ENCODE measurements at places on chromosomes 2 and 18.

DNA sequence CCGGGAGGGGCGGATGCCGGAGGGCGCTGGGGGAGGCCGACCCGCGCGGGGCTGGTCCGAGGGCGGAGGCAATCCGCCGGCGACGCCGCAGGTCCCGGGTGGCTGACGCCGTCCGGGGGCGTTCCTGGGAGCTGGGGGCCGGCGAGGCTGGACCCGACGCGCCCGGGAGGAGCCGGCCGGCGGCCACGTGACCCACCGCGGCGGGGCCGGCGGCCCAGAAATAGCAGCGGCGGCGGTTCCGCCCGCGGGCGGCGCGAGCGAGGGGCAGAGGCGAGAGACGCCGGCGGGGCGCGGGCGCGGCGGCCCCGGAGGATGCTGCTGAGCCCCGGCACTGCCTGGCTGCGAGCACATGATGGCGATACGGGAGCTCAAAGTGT lies at the start of gene RAB31:
Gene RAB31 (plus strand): TSS at position 245 of the 377 bp plus-strand sequence. CDS start 105 bp downstream, at position 350.
- DNase-seq: no peak

GRCh38 chr2:210020138-210020537 lies 17.7 kb downstream of the RPE start:
- DNase-seq: no peak

GRCh38 chr2:20576598-20577115 lies 74.2 kb downstream of the HS1BP3 start:
- no peak for DNase-seq

DNA sequence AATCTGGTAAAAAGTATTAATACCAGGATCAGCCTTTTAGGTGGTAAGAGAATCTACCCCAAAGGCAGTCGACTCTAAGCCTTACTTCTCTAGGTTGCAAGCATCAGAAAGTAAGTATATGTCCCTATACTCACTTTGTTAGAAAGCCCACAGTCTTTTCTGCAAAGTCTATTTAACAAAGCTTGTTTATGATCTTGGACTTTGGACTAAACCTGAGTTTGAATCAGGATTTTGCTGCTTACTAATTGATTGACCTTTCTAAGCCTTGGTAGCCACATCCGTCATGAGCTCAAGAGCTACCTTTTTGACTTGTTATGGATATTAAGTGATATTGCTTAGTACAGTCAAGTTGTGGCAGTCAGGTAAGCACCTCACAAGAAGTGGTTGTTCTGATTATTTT lies 18.4 kb downstream of the FMNL2 start:
- DNase-seq: no peak

GRCh38 chr2:53096351-53096750 lies 671.3 kb upstream of the CHAC2 start:
- DNase-seq: no peak

DNA sequence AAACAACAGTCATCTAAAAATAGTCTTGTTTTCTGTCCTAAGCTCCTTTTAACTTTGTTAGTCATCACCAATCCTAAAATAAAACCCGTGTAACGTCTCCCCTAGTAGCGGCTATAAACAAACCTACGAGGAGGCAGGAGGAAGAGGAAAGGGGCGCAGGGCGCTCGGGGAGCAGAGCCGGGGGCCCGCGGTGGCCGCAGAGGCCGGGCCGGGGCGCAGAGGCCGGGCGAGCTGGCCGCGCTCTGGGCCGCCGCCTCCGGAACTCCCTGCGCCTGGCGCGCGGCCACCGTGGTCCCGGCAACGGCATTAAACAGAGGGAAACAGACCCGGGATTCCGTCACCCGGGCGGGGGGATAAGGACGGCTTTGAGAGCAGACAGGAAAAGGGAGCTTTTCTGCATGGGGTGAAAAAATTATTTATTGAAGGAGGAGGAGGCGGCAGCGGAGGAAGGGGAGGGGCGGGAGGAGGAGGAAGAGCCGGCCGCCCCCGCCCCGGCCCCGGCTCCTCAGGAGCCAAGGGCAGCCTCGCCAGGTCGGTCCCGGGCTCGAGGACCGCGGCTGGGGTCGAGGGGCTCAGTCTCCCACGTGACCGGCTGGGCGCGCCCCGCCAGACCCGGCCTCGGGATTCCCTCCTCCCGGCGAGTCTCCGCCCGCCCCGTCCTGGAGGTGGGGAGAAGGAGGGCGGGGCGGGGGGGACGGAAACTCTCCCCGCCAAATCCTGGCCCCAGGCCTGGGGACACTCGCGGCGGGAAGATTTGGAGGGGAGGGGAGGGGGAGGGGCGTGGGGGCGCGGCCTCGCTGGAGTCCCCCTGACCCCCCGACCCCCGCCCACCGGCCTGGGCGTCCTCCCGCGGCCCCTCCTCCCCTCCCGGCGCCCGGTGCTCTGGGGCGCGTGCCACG lies 1.8 kb upstream of the NFATC1 start:
- no peak for DNase-seq

- no peak for DNase-seq
Measured at GRCh38 chr2:25021791-25022362, 20.0 kb upstream of the EFR3B start.

- DNase-seq: no peak
Measured at GRCh38 chr2:98511981-98512380, 67.3 kb downstream of the INPP4A start.

GRCh38 chr2:95012881-95013550 lies 12.5 kb upstream of the MAL start:
- no peak for DNase-seq

- DNase-seq: no peak
Measured at GRCh38 chr18:62928326-62928725, 213.0 kb downstream of the PHLPP1 start.

GRCh38 chr2:207683879-207684627 lies 27.4 kb upstream of the CCNYL1 start:
- no peak for DNase-seq

GRCh38 chr2:99674090-99674489 lies 184.3 kb upstream of the REV1 start:
- no peak for DNase-seq

DNA sequence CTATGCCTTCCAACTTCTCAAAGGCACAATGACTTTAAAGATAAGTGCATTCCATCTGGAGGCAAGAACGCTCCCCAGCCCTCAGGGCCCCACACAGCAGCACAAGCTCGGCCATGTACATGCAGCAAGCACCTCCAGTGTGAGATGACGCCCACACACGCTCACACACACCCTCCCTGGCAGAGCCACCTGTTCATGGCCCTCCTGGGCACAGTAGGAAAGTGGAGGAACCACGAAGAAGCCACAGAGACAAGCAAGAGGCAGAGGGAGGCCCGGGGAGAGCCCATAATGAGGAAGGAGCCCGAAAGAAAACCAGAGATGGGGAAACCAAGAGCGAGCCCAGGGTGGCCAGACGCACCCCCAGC lies 21.7 kb downstream of the BIN1 start:
- DNase-seq: no peak

DNA sequence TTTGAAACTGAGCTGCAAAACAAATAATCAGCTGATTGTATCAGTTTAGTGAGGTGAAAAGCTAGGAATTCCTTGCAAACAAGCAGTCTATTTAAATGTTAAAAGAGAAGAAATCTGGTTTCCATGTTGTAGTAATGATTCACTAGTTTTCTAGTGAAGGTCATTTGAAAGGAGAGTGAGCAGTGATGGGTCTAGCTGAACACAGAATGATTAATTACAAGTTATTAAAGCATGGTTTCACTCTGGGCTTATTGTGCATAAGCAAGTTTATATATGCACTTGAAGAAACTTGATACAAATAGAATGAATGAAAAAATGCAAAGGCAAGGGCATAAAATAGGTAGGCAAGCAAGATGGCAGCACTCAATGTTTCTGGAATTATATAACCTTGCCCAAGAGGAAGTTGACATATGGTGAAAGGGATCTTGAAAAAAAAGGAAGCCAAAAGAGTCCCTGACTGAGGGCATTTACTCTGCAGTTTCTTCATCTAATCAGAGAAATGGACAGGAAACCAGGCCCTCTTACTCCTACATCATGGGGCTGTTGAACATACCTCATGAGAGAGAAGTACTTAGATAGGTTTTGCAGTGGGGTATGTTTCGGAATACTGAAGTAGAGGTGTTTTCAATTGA lies 53.2 kb downstream of the PLCL1 start:
- DNase-seq: no peak

DNA sequence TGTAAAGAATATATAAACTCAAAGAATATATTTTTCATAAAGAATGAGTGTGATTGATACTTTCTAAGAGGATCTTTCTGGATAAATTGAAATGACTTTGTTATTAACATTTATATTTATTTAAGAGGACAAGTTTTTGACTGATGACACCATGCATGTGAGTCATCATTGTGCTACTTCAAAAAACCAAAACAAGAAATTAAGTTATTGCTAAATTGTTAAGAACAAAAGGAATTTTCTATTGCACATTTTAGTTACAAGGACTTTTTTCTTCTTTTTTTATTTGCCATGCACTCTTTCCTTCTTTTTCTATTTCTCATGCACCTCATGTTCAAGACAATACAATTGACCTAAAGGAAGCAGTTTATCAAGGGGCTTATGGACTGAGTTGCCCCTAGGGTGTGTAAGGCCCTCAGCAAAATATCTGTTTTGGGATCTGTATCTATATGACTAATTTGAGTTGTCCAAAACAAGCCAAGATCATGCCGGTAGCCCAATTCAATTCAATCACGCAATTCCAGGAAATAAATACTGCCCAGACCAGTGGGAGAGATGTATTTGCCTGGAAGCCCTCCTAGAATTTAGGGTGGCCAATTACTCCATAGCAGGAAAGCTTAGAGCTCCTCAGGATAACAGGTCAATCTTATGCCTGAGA lies 654.3 kb downstream of the METTL4 start:
- no peak for DNase-seq

DNA sequence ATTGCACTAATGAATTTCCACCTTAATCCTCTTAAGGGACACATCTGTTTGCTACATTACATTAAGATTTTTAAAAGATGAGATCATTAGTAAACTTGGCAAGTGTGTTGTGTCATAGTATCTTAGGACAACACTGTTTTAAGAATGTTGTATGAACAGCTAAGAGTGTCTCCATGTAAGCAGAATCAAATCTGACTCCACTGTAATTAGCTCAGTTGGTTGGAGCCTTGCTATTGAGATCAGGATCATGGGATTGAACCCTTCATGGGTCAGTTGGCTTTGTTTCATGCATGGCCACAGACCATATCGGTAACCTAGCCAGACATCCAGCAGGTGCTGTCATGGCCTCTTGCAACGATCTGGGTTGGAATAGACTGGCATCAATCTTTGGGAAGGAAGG lies 5.2 kb downstream of the FHOD3 start:
- DNase-seq: no peak

- DNase-seq: no peak
Measured at GRCh38 chr2:158661231-158661630, 133.9 kb upstream of the DAPL1 start.

- DNase-seq: no peak
Measured at GRCh38 chr2:85413592-85414420, 3.6 kb upstream of the CAPG start.

Data from SK-N-DZ (cell line).